Omental fat pad (tissue), 4 donors: ENCODE measurements at places on chromosomes 13 and 19. TPM values are rescaled to one million over a fixed set of nuclear protein-coding genes. Genes with fewer than 3 reads are reported as not detected.

DNA sequence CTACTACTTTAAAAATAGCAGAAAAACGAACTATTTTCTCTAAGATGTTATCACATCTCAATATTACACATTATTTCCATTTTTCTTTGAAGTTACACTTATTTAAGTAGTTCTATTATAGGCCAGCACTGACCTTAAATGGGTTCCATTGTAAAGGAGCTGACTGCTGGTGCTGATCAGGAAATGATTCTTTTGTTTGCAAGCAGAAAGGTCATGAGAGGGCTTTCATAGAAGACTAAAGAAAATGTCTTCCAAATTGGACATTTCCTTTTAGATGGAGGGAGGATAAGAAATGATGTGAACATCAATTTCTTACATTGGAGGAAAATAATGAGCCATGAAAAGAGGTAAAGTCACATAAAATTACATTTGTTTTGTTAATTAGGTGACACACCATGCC is 96.2 kb downstream of the SUCLA2 start:
- no peak for DNase-seq

GRCh38 chr13:31920727-31921100 is 110.9 kb upstream of the FRY start:
- DNase-seq = no peak

DNA sequence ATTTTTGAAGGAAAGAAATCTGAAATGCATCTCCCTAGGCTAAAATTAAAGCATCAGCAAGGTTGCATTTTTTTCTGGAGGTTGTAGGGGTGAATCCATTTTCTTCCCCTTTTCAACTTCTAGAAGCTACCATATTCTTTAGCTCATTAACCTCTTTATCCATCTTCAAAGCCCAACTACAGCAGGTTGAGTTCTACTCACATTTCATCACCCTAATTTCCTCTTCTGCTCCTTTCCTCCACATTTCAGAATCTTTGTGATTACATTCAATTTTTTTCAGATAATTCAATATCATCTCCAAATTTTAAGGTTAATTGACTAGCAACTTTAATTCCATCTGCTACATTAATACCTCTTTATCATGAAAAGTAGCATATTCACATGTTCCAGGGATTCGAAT is 2655.7 kb upstream of the PCDH20 start:
- no peak for DNase-seq

NKPD1 gene
- not detected for total RNA-seq

DNA sequence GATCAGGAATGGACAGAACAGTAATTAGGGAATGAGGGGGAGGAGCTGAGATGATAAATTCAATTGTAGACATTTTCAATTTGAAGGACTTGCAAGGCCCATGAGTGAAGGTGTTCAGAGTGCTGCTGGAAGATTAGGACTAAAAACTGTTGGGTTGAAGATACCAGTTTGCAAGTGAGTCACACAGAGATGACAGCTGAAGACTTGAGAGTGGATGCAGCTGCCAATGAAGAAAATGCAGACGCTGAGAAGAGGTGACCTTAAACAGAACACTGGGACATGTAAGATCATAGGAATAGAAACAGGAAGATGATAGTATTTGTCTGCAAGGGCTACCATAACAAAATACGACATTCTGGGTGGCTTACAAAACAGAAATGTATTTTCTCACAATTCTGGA is 1716.5 kb upstream of the SLC10A2 start:
- DNase-seq = no peak

PCSK4 gene
- 2.4 TPM for total RNA-seq

DNA sequence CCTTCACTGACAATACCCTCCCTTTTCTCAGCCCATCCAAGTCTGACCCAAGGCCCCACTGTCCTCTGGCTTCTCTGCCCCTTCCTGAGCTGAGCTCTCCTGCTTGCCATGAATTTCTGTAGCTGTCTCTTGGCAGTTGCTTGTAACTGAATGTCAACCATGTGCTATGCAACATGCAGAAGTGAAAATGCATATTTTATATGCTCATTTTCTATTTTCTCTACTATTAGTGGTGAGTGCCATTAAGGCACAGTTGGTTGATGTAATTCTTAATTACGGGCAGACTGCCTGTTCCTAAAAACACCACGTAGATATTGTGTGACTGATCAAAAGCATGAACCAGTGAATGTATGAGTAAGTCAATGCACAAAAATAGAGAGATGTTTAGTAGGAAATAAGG is 29.6 kb downstream of the TNFSF11 start:
- DNase-seq = no peak

DNA sequence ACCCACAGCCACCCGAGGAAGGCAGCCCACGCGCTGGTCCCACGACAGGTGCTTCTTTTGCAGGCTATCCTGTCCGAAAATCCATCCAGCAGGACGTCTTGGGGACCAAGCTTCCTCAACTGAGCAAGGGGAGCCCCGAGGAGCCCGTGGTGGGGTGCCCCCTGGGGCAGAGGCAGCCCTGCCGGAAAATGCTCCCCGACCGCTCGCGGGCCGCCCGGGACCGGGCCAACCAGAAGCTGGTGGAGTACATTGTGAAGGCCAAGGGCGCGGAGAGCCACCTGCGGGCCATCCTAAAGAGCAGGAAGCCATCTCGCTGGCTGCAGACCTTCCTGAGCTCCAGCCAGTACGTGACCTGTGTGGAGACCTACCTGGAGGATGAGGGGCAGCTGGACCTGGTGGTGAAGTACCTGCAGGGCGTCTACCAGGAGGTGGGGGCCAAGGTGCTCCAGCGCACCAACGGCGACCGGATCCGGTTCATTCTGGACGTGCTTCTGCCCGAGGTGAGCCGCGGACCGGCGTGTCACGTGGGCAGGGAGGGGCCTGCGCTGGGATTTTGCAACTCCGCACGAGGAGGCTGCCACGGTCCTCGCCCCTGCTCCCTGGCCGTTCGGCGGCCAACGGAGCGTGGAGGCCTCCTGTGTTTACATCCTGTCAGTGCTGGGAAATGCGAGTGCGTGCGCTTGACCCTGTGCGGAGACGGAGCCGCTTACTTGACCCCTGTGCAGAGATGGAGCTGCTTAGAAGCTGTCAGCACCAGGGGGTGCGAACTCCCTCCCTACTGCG is 12.9 kb upstream of the NDUFS7 start:
- no peak for DNase-seq

IZUMO4 gene
- 5.5 TPM for total RNA-seq

GRCh38 chr13:36628377-36629056 is 45.3 kb upstream of the SERTM1 start:
- DNase-seq = no peak

- DNase-seq = no peak
Observed at GRCh38 chr13:48838193-48838973, 137.3 kb upstream of the FNDC3A start.

CEACAM3 gene
- not detected for total RNA-seq

SAFB2 gene
- total RNA-seq = 69.5 TPM

DNA sequence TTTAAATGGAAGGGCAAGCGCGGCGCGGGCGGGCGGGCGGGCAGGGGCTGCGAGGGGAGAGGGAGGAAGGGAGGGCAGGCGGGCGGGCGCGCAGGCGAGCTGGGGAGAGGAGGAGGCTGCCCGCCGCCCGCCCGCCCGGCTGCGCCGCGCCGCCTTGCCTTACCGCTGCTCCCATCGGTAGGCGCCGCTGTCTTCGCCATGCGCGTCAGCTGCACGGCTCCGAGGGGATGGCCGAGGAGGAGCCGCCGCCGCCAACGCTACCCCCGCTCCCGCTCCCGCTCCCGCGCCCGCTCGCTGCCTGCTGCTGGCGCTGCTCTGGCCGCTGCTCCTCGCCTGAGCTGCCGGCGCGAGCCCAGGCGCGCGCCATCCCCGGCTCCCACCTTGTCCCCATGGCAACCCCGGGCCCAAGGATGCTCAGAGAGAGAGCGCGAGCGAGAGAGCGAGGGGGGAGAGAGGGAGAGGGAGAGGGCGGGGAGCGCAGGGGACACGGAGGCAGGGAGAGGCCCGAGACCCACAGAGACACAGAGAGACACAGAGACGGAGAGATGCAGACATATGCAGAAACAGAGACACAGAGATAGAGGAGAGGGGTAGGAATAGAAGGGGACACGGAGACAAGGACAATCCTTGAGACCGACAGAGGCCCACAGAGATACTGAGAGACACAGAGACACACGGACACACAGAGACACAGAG is 40.3 kb downstream of the DEDD2 start:
- peak; percentile 46 for DNase-seq

DNA sequence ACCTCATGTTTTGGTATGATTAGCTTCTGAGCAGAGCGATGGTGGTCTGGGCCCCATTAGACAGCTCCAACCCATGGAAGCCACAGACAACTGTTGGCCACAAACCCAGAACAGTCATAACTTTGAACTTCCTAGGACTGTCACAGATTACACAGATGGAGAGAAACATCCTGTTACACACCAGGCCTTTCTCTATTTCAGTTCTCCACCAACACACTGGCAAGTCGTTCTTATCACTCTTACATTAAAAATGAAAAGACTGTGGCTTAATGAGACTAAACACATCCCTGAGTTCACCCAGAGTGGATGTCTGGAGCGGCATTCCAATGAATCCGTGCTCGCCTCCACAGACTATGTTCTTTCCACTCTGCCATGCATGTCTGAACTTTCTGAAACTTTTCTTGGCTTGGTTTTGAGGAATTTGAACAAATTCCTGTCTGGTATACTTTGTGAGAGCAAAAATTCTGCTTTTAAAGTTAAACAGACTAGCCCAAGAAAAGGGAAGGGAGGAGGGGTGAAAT is 109.1 kb downstream of the NALCN start:
- no peak for DNase-seq

C19orf85 gene
- total RNA-seq = not detected

BAX gene
- total RNA-seq = 26.4 TPM

- no peak for DNase-seq
Observed at GRCh38 chr13:106230450-106230849, 305.0 kb downstream of the EFNB2 start.

BRSK1 gene
- 2.1 TPM for total RNA-seq

ZNF562 gene
- 40.4 TPM for total RNA-seq

PODNL1 gene
- not detected for total RNA-seq

- no peak for DNase-seq
Observed at GRCh38 chr13:76656056-76656455, 230.1 kb downstream of the KCTD12 start.

- no peak for DNase-seq
Observed at GRCh38 chr13:61695147-61695546, 279.5 kb upstream of the PCDH20 start.

DNA sequence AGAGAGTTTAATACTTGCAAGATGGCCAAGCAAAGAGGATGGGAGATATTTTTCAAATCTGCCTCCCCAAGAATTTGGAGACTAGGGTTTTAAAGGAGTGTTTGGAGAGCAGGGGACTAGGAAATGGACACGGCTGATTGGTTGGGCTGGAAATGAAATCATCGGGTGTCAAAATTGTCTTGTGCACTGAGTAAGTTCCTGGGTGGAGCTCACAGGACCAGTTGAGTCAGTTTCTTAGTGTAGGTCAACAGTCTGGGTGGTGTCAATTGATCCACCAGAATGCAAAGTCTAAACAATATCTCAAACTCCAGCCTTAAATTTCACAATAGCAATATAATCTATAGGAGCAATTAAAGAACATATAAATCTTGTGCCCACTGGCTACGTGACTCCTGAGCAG is 23.0 kb upstream of the CEACAM4 start:
- DNase-seq = no peak

- no peak for DNase-seq
Observed at GRCh38 chr19:43430142-43430710, 15.5 kb downstream of the TEX101 start.
